Fibroblast of the aortic adventitia (primary cell): ENCODE measurements at places on chromosomes 2 and 18. TPM values are rescaled to one million over a fixed set of nuclear protein-coding genes. Genes with fewer than 3 reads are reported as not detected.
A peak's percentile ranks its signal among the peaks of the same experiment; 100 is the strongest.

DNA sequence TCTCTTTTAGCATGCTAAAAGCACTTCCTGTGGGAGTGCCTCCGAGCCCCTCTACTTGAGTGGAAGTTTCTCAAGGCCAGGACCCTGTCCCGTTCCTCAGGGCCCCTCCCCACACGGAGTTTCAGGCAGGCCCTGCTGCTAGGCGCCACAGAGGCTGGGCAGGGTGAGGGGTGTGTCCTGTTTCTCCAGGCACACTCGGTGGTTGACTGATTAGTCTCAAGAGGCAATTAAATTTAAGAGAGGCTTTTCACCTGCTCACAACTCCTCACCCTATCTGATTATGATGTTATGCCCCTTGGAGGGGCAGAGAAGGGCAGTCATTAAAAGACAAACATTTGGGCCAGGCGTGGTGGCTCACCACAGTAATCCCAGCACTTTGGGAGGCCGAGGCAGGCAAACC, 160.8 kb upstream of the HAAO start:
- no peak for DNase-seq

ALPP gene
- total RNA-seq: not detected in 2 replicates

TXNDC2 gene
- 0.16 and 0.27 TPM in 2 replicates for total RNA-seq

FBXO11 gene
- 50.7 and 96.2 TPM in 2 replicates for total RNA-seq

DNA sequence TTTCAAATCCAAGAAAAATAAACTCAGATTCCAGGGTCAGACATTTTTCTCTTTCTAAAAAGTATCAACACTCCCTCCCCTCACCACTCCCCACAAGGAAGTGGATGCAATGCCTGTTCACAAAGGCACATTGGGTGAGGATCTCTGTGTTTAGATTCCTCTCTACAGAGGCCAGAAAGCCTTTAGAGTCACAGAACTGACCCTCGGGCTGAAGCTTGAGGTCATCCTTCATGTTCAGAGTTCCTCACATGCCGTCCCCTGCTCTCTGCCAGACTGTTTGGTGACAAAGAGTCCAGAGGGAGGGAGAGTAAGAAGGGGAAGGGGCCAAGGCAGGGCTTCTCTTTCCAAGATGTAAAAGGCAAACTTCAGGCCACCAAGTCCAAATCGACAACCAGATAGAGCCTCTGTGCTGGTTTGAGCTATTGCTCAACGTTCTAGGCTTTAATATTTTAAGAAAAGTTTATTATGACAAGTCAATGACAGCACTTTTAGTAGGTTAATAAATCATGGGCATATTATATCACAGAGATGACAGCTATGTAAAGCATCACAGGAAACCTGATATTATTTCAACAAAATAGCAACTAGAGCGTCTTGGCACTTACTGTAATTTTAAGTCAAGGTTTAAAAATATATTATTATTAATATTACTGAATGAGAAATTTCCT, 269.4 kb downstream of the ETAA1 start:
- DNase-seq: peak; percentile 22

DNA sequence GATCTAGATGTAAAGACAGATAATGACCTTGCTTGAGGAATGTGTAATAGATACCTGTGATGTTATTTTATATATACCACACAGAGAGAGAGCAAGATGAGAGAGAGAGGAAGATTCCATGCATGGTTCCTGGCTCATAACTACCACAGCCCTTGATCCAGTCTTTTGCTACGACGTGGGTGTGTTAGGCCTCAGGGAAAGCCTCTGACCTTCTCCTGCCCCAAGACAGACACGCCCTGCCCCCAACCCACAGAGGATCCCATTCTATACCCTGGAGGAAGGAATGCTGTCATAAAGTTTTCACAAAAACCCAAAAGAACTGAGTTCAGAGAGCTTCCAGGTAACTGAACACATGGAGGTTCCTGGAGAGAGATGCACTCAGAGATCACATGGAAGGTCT, 193.1 kb downstream of the ZEB2 start:
- no peak for DNase-seq

DNA sequence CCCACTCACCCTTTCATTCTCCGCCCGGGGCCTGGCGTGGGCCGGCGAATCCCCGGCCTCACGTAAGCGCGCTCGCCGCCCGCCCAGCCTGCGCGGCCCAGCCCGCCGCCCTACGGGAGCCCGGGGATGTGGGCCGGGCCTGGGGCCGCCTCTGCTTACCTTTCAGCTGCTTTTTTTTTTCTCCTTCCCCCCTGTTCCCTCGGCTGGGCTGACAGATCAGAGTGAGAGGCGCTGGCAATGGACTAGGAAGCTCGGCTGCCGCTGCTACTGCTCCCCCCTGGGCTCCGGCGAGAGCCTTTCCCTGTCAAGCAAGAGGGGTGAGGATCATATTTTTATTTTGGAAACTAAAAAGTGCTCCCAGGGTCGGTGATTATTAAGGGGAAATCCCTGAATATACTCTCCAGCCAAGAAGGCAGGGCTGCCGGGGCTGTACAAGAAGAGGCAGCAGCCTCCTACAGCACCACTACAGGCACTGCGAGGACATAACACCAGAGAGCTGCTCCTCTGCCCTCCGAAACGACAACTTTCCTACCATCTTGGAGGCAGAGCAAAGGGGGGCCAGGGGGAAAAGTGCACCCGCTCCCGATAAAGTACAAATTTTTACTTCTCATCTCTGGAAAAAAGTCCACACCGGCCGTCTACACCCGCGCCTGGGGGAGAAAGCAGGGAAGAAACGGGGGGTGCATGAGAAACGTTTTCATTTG, at the start of gene INO80D:
Gene INO80D, minus strand, starts transcription at position 433 of the 704 bp plus-strand sequence. CDS start 23,158 bp downstream, outside the sequence.
- peak; percentile 89 for DNase-seq

- DNase-seq: peak; percentile 60
These were observed 746.3 kb upstream of the CHAC2 start for GRCh38 chr2:53021292-53021691.

ANKRD30BL gene
- 0.16 TPM in 1 of 2 replicates, not detected in the other for total RNA-seq

GRCh38 chr18:59268721-59269562, 4.3 kb downstream of the RAX start:
- no peak for DNase-seq

GRCh38 chr2:99809259-99809900, 319.6 kb upstream of the REV1 start:
- DNase-seq: no peak

- DNase-seq: no peak
These were observed 222.2 kb downstream of the BCL11A start for GRCh38 chr2:60331115-60331809.

TWIST2 gene
- 15.8 and 64.1 TPM in 2 replicates for total RNA-seq

DNA sequence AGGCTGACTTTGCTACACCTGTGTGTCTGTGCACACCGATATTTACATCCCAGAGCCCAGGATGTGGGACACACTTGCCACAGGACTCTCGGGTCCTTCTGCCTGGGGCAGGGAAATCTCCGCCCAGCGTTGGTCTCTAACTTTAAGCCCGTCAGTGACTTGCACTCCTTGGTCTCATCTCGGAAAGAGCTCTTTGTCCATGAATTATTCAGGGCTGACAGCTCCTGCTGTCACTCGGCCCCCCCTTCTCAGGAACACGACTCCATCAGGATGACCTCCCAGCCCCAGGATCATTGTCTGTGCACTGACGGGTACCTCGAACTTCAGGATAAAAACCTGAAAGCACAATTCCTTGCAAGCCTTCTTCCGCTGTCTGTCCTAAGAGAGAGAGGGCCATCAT, 26.6 kb downstream of the PLB1 start:
- no peak for DNase-seq

GPR148 gene
- 0.41 TPM in 1 of 2 replicates, not detected in the other for total RNA-seq

GRCh38 chr2:231062776-231063175, 6.1 kb downstream of the PSMD1 start:
- no peak for DNase-seq

- DNase-seq: no peak
These were observed 1492.5 kb upstream of the TMEFF2 start for GRCh38 chr2:193687195-193687594.

- peak; percentile 76 for DNase-seq
These were observed at the start of gene SCN3A for GRCh38 chr2:165203689-165204559. Gene SCN3A (minus strand): TSS chr2:165204050. CDS start chr2:165176394, 27,656 bp downstream.

AKAIN1 gene
- not detected in 2 replicates for total RNA-seq

ORMDL1 gene
- total RNA-seq: 11.4 and 56.9 TPM in 2 replicates

GRCh38 chr2:233460726-233461441, 105.7 kb downstream of the USP40 start:
- no peak for DNase-seq

- DNase-seq: peak; percentile 18
These were observed 117.7 kb upstream of the SMIM21 start for GRCh38 chr18:75545189-75545588.

UGT1A1 gene
- not detected in 2 replicates for total RNA-seq

GRCh38 chr18:7856116-7856515, 289.0 kb downstream of the PTPRM start:
- DNase-seq: no peak

REG1B gene
- not detected in 2 replicates for total RNA-seq

DNA sequence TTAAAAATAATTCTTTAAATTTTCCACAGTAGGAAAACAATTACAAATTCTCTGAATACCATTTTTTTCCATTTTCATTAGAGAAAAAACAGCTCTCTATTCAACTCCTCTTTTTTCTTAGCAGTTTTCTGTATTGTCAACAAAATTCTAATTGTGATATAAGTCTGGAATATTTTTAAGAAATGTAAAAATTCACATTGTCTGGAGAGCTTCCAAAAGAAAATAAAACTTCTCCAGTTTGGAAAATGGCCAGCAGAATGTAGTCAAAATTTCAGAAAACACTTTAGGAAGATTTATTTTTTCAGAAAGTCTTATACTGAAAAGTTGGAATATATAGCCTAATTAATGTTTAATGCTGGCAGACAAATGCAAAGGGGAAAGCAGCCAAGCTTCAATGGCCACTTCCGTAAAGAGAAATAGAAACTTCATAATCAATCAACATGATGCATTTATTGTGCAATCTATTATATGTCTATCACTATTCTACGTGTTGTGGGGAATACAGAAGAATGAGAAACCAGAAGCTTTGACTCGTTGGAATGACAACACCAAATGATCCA, 733.2 kb upstream of the PKDCC start:
- DNase-seq: no peak

GPR39 gene
- 0.41 and 12.7 TPM in 2 replicates for total RNA-seq

DNAH7 gene
- 2.6 and 2.7 TPM in 2 replicates for total RNA-seq

DNA sequence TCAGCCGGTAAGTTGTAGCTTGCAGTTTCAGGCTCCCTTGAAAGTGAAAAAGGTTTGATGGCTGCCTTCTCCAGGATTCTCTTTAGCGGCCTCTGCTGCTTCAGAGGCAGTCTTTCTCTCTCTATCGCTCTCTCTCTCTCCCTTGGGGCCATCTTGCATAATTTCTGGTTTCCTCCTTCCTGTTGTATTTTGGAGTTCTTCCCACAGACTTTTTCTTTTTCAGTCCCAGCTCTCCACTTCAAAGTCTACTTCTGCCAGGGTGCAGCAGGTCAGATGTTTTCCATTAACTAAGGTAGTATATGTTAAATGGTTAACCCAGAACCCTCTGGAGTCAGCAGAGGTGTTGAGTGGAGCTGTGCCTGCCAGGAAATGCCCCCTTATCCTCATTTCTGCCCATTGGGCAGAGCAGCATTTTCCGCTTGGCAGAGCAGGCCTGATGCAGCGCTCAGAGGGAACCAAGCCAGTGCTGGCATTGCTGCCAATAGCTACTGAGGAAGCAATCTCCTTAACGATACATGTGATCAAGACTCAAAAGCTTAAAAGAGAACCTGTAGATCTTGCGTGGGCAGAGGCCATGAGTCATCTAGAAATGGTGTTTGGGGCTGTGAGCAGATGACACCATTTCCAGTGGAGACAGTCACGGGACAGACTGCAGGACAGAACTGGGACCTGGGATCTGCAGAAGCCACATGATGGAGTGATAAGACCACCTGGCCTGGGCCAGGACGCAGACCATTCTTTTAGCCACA, 20.8 kb downstream of the DBI start:
- DNase-seq: peak; percentile 92

NAT8 gene
- total RNA-seq: not detected in 2 replicates

- DNase-seq: no peak
These were observed at the start of gene ASPRV1 for GRCh38 chr2:69961496-69961895. Gene ASPRV1 (minus strand): TSS chr2:69961631. CDS start chr2:69961436, 195 bp downstream.

ZNG1B gene
- 32.5 and 41.0 TPM in 2 replicates for total RNA-seq
